ENCODE measurements at places on chromosomes 2 and 18.

GRCh38 chr2:184577056-184577455, 21.3 kb upstream of the ZNF804A start:
- no peak for DNase-seq

DNA sequence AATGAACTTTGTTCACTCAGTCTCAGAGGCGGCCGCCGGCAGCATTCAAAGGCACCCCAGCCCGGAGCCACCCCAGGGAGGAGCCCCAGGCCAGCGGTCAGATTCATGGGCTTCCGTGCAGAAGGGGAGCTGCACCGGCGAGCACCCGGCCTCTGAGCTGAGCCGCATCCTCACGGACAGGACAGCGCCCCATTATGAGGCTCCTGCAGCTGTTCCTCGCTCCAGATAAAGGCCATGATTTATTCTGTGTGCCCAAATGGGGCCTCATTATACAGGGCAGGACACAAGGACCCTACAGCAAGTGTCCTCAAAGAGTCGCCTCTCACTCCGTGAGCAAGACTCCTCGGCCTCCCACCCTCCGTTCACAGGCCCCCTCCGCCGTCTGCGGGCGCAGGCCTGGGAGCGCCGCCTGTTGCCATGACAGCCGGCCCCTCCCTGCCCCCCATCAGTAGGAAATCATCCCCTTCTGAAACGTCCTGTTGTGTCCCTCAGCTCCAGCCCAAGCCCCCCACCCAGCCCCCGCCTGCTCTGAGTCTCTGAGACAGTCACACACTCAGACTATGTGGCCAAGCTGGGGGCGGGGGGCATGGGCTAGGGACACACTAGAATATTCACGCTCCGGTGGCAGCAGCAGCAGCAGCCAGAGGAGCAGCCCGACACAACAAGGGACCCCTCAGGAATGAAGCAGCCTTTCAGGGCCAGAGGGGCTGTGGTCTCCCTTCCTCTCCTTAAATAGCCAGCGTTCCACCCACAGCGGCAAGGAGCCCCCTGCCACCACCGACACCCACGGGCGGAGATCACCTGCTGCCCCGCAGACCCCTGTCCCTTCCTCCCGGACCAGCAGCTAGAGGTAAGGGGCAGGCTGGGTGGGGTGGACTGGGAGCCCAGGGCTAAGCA, at the start of gene GPR17:
Gene GPR17 (plus strand): TSS at position 759 of the 897 bp plus-strand sequence. CDS start 4,583 bp downstream, outside the sequence.
- DNase-seq: no peak

GRCh38 chr18:48850822-48851598, 99.8 kb downstream of the SMAD7 start:
- peak; percentile 60 for DNase-seq

DNA sequence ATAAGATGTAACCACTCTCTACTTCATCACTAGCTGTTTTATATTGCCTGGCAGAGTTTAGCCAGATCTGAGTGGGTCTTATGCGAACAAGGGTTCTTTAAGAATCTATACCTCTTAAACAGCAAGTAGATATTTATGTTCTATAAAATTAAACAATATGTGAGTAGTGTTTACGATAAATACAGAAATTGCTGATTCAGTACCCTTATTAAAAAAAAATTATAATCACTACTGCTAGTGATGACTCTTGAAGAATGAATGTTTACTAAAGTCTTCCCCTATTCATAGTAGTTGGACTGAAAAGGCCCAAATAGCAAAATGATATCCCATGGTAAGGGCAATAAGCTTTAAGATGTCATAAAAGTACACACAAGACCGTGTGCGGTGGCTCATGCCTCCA, 98.7 kb upstream of the DTNB start:
- DNase-seq: no peak

DNA sequence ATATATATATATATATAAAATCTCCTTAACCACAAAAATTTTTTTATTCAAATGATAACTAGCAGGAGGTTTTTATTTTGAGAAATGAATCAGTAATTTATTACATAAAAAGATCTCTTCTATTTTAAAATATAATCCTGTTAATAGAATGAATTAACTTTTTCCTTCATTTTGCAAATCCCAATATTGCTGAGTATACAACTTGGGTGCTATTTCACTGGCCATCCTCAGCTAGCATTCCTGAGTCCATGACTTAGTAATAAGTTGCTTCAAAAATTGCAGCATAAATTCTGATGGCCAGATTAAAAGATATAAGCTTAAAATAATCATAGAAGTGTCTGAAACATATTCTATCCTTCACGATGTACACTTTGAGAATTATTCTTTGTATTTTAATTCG, 155.6 kb downstream of the FSIP2 start:
- no peak for DNase-seq

GRCh38 chr2:9424447-9425164, 1.2 kb downstream of the CPSF3 start:
- no peak for DNase-seq

DNA sequence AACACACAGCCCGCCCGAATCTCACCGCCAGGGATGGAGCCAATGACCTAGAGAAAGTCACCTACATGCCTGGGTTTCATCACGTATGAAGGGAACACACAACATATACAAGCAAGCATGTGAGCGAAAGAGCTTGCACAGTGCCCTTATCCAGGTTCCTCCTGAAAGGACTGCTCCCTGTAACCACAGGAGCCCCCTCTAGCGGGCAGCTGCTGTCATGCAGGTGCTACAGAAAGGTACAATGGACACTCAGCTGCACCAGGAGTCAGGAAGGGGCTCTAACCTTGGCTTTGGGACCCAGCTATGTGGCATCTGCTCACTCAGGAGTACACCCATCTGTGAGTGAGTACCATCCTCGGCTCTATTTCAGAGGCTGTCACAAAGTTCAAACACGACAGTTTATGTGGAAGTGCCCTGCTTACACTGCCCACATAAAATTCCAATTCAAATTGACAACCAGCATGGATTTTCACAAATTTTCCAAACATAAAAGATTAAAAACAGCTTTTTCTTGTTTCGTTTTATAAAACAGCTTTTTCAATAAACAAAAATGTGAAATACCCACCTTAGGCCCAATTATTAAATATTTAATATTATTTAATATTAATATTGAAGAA, 3.5 kb downstream of the NDUFA10 start:
- peak; percentile 46 for DNase-seq

GRCh38 chr2:84946204-84947009, 24.6 kb upstream of the KCMF1 start:
- DNase-seq: no peak

DNA sequence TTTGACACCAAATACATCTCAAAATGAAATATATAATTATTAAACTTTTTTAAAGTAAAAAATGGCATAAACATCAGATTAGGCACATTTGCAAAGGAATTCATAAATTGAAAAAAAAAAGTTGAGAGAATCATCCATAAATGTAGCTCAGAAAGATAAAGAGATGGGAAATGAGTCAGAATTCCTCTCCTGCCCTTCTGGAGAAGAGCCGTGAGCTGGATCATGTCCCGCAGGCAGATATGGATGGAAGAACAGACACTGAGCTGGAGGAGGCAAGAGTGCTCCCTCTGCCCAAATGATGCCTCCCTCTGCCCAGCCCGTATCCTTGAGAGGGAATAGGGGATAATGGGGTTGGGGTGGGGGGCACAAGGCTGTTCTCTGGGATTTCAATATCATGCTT, 190.9 kb downstream of the TFCP2L1 start:
- DNase-seq: no peak

GRCh38 chr18:26056291-26056690, 34.1 kb downstream of the SS18 start:
- DNase-seq: no peak

GRCh38 chr2:190717764-190718651, 69.1 kb downstream of the NAB1 start:
- no peak for DNase-seq

DNA sequence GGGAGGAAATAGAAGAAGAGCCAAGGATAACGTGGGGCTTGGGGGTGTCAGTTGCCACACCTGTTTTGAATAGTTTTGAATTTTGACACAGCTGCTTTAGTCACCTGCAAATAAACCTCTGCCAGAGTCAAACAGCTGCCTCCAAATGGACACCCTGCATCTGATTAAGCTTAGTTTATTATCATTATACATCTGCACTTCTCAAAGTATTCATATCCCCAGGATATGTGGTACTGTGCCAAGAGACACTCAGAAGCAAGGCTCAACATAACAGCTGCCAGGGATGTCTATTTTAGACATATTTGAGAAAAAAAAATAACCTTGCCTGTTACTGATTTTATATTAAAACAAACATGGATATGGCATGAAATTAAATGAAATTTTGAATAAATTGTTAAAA, 122.5 kb upstream of the WDR75 start:
- no peak for DNase-seq

DNA sequence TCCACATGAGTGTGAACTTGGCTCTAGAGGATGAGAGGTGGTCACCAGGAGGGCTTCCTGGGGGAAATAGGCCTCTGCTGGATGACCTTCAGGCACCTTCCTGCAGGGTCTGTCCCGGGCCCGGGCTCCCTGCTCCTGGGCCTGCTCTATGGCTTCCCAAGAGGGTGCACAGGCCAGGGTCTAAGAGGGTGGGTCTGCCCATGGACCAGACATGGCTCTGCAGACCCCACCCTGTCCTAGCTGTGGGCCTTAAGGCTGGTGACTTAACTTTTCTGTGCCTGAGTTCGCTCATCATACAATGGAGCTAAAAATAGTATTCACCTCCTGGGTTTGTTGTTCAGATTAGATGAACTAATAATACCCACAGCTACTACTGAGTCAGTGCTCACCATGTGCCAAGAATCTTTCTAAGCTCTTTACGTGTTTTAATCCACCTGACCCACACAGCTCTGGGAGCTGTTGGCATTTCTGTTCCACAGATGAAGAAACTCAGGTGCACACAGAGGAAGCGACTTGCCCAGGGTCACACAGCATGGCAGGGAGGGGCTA, 14.4 kb downstream of the INHBB start:
- DNase-seq: no peak

DNA sequence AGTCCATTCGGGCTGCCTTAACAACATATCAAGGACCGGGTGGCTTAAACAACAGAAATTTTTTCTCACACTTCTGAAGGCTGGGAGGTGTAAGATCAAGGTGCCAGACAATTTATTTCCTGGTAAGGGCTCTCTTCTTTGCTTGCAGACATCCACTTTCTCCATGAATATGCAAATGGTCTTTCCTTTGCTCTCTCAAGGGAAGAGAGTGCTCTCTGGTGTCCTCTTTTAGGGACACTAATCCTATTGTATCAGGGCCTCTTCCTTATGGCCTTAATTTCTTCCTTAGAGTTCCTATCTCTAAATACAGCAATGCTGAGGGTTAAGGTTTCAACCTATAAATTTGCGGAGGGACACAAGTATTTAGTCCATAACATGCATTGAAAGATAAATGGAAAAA, 770.8 kb downstream of the DSC3 start:
- no peak for DNase-seq

DNA sequence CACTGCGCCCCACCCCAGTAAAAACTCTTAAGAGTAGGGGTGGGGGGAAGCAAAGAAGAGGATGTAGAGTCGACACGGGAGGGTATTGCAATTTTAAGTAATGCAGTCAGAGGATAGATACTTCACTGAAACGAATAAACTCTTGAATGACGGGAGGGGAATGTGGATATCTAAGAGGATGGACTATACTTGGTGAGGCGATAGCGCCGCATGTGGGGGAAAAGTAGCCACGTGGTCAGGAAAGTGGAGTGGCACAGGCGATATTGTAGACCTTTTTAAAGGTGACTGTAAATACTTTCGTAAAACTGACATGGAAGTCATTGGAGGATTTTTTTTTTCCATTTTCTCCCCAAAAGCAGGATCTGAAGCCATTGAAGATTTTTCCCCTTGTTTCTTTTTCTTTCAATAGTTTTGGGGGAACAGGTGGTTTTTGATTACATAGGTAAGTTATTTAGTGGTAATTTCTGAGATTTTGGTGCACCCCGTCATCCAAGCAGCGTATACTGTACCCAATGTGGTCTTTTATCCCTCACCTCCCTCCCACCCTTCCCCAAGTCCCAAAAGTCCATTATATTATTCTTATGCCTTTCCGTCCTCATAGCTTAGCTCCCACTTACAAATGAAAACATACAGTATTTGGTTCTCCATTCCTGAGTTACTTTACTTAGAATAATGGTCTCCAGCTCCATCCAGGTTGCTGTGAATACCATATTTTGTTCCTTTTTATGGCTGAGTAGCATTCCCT, 13.8 kb downstream of the CLK1 start:
- no peak for DNase-seq
